ENCODE measurements at places on chromosomes 3 and 15. TPM values are rescaled to one million over a fixed set of nuclear protein-coding genes. Genes with fewer than 3 reads are reported as not detected.

- DNase-seq: no peak
Observed at GRCh38 chr15:46946953-46947352, 770.4 kb upstream of the SEMA6D start.

DNA sequence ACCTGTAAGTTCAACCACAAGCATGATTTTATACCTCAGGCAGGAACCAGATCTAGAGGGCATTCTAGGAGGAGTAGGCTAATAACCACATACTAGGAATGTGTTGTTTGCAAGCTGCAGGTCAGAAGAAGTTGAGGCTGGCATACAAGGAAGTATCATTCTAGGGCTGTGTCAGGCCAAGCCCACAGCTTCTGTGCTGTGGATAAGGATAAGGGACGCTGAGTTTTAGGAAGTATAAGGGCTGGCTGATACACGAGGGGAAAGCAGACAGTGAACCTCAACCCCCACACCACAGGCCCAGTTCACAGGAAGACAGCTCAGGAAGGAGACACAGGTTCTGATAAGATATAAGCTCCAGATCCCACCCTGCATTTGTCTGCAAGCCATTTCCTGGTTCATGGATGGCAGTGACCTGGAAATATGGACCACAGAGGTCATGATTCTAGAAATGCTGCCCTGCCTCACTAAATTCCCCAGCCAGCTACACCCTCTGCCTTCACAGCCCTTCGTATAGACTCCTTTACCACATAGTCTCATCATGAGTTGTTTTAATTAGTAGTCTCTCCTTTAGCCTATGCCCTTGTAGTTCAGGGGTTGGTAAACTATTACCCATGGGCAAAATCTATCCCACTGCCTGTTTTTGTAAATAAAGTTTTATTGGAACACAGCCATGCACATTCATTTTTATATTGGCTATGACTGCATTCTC, 260.7 kb downstream of the OPA1 start:
- DNase-seq: peak; percentile 28

DNA sequence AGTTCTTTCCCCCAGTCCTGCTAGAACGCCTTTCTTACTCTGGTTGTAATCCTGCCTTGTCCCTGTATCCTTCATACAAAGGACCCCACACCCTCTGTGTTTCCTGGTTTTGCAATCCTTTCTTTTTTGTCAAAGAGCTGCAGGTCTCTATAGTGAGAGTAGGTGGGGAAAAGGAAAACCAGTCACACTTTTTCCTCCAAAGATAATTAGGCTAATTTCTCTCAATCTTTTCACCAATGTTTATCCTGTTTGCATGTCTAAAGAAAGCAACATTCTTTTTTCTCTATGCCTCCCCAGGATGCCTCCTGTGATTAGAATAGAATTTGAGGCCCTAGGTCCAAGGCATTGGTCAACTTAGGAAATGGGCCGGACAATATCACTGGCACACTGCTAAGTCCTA, 25.4 kb downstream of the SEMA6D start:
- DNase-seq: no peak

DNA sequence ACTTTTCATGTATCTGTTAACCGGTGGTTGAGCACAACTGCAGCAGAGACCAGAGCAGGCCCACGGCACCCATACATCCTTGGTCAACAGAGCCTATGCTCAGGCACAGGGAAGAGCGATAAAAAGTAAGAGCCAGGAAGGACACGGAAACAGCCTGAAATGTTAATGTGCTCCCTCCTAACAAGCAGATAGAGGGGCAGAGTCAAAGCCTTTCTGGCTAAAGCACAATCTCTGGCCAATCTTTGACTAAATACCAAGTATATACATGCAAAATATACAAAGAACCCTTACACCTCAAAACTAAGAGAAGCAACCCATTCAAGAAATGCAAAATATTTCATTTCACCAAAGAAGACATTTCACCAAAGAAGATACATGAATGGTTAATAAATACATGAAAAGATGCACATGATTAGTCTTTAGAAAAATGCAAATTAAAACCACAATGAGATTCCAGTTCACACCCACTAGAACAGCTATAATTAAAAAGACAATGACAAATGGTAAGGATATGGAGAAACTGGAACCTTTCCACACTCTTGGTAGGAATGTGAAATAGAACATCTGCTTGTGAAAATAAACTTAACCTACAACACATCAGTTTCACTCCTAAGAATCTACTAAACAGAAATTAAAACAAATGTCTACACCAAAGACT, 88.0 kb downstream of the OSBPL10 start:
- no peak for DNase-seq

GRCh38 chr3:13792512-13793371, 87.1 kb downstream of the WNT7A start:
- no peak for DNase-seq

- DNase-seq: no peak
Observed at GRCh38 chr3:180142041-180142440, 105.3 kb upstream of the PEX5L start.

GRCh38 chr15:38145651-38146111, 107.0 kb upstream of the SPRED1 start:
- DNase-seq: no peak

GRCh38 chr15:38294126-38294525, 41.5 kb downstream of the SPRED1 start:
- no peak for DNase-seq

DNA sequence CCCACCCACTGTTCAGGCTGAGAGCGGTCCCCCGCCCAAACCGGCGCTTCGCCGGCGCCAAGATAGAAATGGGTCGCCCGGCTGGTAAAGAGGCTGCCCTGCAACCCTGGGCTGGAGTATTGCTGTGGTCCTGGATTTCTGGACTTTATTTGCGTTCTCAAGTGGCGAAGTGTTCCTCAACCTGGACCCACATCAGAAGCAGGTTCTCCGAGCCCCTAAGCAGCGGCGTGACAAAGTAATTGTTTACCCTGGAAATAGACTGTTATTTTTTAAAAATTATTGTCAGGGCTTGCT, 481 bp upstream of the DYNC1LI1 start:
- no peak for DNase-seq

DNA sequence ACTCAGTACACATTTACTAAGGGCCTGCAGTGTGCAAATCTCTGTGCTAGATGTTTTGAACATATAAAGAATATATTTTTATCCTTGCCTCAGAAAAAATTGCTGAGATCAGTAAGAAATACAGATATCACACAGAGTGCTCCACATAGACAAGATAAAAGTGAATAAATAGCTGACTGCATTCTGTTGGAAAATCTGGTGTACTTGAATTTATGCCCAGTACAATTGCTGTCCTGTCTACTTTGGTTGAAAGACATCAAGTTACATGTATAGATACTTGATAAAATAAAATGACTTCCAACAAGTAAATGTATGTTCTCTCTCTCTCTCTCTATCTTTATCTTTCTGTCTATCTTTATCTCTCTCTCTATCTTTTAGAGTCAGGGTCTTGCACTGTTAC, 381.2 kb upstream of the CBLB start:
- no peak for DNase-seq

DNA sequence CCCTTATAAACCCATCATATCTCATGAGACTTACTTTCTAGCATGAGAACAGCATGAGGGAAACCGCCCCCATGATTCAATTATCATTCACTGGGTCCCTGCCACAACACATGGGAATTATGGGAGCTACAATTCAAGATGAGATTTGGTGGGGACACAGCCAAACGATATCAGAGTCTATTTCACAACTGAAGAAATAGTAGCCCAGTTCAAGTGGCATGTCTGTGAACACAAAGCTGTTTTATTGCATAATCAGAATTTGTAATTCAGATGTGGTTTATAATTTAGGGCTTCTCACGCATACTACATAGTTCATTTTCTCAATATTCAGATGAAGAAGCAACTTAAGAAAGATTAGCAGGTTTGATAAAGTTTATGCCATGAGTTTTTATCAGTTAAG, 1188.0 kb upstream of the ALCAM start:
- no peak for DNase-seq

DNA sequence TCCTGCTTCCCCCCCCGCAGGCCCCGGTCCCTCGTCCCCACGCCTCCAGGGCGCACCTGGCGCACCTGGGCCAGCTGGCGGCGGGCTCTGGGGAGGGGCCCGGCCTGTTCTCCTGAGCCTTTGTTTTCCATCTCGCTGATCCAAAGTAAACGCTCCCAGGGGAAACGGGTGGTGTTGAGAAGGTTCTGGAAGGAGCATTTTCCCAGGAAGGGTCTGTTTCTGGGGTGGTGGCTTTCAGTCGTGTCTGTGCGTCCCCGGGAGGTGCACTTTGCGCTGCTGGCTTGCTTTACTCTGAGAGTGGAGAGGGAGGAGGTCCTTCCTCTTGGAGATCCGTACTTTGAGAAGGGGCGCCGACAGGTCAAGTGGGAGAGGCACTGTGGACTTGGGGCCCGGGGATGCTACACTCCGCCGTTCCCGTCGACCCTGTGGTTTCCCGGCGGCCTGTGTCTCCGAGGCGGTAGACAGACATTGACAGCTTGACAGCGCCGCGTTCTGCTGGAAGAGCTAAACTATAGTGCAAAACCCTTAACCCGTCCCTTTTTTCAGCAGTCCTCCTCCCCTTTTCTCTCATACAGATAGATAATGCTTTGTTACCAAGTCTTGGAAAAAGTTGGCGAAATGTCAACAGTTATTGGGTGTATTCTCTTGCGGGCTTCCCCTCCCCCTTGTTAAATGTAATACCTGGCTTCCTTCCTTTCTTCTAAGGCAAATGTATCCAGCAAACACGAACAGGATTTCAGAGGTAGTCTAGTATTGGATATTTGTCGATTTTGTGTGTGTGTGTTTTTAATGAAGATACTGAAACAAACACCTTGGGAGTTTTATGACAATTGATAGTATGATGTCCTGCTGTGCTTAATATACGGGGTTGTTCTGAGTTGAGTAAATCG, 6.5 kb downstream of the TPM1 start:
- DNase-seq: peak; percentile 62

DNA sequence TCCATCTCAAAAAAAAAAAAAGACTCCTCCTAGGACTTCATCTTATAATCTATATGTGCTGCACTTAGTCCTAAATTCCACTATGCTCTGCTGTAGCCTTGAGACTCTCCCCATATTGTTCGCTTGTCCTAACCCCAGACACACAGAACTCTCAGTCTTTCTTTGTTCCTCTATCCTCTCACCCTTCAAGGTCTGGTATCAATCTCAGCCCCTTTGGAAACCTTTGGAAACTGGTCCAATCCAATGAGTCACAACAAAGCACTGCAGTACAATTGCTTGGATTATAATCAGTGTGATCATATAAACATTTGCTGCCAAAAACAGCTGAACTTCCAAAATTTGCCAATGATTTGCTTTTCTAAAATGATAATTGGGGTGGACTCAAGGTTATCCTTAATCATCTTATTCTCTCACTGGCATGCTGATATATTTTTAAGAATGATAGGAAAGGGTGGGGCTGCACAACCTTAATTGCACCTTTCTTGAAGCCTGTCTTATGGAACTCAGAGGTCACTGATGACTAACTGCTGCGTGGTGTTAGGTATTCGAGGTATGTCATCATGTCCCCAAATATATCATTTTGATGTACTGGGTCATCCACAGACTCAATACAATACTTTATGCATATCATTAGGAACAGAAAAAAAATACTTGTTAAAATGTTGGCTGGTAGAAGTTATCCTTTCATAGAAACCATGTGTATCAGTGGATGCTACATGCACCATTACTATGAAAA, 756.7 kb downstream of the NR2F2 start:
- DNase-seq: no peak

DNA sequence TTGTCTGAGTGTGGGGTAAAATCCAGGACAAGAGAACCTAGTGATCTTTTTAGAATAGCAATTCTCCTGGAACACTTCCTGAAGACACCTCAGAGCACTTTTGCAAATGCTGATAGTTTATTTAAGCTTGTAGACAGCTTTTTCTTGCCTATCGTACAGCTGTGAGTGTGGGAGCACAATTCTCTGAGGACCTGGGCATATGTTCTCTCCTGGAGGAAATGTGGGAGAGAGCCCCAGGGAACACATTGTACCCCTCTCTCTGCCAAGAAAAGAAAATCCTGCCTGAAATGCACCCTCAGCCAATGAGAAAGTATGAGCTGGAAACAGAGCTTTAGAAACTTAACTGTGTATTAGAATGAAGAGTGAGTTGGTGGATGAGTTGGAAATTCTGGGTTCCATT, 308.3 kb upstream of the SEMA6D start:
- DNase-seq: no peak

DNA sequence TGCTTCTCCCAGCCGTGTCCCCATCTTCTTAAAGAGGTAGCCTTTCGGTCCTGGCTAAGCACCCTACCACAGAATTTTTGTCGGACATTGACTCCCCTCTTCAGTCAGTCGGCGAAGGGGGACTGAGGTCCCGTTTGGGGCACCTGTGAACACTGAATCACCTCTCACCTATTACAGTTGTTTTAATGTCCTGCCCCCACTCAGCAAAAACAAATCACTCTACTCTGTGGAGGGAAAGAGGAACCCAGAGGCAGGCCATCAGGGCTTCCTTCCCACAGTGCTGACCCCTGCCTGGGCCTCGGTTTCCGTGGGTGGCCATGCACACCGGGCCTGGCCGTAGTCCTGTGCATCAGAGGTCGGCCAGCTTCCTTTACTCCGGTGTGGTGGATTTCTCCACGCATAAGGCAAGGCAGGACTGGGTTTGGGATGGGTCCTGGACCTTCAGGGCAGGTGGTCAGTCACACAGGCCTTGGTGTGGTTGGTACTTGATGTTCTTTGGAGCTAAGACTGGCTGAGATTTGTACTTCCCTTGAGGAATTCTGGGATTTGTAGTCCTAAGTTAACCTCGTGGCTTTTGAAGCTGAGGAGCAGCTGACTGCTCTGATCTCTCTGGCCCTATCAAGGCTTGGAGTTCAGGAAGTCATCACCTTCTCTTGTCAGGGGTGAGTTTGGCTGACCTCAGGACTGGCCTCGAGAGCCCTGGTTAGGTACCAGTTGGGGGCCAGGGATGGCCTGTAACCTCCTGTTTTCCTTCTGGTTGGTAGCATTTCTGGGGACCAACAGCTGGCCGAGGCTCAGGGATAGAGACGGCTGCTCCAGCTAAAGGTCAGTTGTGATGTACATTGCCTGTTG, 627 bp upstream of the FAM131A start:
- peak; percentile 76 for DNase-seq

GRCh38 chr3:161560008-161560637, 63.5 kb downstream of the OTOL1 start:
- peak; percentile 20 for DNase-seq

Gene CCDC39
- total RNA-seq: 0.34 TPM

Gene TERC
- 446 TPM for total RNA-seq

Gene HDAC11
- 10.5 TPM for total RNA-seq

Gene ZNF620
- 9.7 TPM for total RNA-seq

Gene CCR8
- not detected for total RNA-seq

Gene NAA80
- total RNA-seq: 7.3 TPM

Gene NGLY1
- 39.9 TPM for total RNA-seq

Gene CPLX3
- not detected for total RNA-seq

All from dermis blood vessel endothelial cell (primary cell).